ENCODE measurements at places on chromosomes 1 and 21. TPM values are rescaled to one million over a fixed set of nuclear protein-coding genes. Genes with fewer than 3 reads are reported as not detected.

DNA sequence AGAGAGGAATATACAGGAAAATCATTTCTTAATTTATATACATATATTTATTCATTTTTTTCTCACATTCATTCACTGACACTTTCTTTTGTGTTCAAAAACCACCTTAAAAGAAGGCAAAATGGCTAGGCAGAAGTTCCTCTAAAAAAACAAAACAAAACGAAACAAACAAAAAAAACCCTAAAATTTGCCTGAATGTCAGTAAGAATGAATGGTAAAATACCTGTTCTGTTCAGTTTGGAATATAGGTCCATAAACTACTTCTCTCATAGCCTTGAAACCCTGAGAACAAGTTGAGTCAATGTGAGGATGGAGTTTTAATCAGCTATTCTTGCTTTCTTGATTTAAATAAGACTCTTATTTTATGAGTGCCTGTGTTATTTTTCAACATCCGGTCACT is 14.7 kb upstream of the ALG6 start:
- DNase-seq, result no peak

DNA sequence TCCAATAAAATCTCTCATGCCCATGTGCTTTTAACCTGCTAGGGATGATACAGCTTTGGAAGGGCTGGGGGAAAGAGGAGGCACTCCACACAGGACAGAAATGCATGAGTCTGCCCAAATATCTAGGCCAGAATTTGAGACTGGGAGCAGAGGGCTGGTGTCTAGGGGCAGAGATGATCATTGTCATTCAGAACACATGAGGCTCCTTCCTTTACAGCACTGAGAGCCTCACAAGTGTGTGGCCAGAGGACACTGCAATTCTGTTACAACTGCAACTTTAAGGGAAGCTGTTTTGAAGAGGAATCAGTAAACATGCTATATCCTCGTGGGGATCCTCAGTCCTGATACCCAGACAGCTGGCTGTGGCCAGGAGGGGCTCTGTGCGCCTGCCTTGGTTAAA is 541.3 kb downstream of the OMA1 start:
- DNase-seq, result no peak

DNA sequence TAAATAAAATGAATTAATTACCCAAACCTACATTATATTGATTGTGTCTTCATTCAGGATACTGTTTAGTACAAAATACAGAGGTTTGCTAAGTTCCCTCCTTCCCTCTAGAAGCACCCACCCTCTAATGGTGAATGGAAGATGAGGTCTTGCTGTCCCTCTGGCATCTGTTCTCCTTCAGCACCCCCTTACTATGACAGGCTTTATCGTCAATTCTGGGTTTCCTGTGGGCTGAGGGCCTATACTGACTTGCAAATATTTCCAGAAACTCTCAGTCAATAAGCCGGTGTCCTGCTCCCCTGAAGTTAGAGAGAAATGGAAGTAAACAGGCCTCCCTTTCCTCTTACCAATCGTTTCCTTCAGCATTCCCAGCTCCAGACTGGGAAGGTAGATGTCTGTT is 13.2 kb downstream of the LAX1 start:
- DNase-seq, result no peak

DNA sequence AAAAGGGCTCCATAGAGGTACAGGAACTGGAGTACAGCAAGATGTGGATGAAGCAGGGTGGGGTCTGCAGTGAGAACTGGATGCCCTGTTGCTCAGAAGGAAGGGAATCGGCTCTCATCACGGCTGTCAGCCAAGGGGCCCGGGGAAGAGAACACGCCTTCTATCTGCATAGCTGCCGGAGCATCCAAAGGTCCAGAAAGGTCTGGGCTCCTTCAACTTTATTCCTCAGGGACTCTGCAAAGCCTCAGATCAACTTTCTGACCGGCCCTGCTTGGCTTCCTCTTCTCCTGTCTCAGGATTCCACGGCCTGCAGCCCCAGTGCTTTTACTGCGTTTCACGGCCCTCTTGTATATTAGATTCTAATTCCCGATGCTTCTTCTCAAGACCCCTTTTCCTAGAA is 34.8 kb downstream of the KRTAP19-8 start:
- DNase-seq, result no peak

GRCh38 chr21:36916718-36917117 is 49.8 kb downstream of the HLCS start:
- DNase-seq, result no peak

DNA sequence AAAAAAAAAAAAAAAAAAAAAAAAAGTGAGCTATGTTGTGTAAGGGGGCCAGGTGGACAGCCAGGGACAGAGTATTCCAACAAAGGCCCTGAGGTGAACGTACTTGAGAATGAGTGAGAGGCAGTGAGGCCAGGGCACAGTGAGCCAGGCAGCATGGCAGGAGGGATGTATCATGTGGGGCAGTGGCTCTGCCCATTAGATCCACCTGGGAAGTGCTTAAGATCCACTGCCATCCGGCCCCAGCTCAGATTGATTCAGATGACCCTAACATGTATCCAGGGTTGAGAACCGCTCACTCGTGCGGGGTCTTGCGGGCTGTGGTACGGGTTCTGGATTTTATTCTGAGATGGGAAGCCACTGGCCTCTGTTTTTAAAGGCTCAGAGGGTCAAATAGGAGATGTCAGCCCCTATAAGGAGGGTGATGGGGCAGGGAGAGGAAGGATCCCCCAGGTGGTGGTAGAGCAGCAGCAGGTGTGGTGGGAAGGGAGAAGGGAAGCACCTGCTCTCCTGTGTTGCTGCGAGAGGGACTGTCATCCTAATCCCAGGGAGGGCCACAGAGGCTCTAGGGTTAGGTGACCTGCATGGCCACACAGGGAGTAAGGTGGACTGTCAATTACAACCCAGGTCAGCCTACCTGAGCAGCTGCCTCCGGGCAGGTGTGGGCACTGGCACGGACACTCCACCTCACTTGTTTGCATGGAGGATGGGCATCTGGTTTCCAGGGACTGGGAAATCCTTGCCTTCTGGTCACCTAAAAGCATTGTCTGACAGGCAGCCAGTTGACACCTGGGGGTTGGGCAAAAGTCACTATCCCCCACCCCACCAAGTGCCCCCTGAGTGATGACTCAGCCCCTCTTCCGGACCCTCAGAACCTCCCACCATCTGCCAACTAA is 31.6 kb downstream of the CDK18 start:
- no peak for DNase-seq

DNA sequence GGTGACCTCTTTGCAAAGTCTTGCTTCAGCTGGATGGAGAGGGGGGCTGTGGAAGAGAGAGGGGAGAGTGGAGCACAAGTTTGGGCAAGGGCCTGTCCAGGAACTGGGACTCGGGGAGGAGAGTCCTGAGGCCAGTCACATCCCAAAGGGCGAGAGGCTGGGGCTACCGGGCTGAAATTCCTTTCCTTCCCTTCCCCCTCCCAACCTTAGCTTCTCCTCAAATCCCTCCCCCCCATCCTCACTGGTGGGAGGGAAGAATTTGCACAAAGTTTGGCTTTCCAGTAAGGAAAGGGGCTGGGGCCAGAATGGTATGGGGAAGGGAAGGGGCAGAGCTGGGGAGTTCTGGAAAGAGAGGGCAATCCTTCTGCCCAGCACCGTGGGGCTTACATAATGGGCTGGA is 854 bp downstream of the CNTN2 start:
- no peak for DNase-seq

DONSON gene
- 32.0 TPM for total RNA-seq

PTPRU gene
- 3.4 TPM for total RNA-seq

NPPA gene
- total RNA-seq, result not detected

Measured in MG63 (cell line).